CD4-positive, alpha-beta T cell treated with Interleukin-12 subunit alpha and Interleukin-12 subunit beta, for 1 hour (primary cell): ENCODE measurements at places on chromosomes 11 and 22.

- no peak for DNase-seq
Measured at GRCh38 chr22:37226514-37226913, 14.2 kb upstream of the SSTR3 start.

GRCh38 chr11:58784995-58785394 is 53.3 kb upstream of the GLYAT start:
- no peak for DNase-seq

DNA sequence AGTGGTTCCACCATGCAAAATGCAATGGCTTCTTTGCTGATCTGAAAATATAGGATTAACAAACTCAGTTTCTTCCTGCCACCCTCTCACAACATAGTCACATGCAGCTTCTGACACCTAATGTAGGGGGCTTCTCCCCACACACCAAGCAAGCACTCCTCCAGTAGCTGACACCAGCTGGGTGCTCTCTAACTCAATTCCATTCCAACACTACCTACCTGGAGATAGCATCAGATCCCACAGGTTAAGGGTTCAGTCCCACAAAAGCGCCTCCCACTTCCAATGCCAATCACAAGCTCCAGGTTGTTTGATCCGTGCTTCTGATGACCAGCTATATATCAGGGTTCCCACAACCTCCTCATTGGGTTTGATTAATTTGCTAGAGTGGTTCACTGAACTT is 31.8 kb upstream of the NNMT start:
- DNase-seq, result no peak

- no peak for DNase-seq
Measured at GRCh38 chr11:124194293-124195188, 11.4 kb downstream of the OR10D3 start.

DNA sequence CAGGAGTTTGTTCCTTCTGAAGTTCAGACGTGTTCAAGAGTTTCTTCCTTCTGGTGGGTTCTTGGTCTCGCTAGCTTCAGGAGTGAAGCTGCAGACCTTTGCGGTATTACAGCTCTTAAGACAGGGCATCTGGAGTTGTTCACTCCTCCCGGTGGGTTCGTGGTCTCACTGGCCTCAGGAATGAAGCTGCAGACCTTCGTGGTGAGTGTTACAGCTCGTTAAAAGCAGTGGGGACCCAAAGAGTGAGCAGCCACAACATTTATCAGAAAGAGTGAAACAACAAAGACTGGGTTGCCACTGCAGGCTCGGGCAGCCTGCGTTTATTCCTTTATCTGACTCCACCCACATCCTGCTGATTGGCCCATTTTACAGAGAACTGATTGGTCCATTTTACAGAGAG is 373.1 kb downstream of the ETS1 start:
- DNase-seq, result no peak

DNA sequence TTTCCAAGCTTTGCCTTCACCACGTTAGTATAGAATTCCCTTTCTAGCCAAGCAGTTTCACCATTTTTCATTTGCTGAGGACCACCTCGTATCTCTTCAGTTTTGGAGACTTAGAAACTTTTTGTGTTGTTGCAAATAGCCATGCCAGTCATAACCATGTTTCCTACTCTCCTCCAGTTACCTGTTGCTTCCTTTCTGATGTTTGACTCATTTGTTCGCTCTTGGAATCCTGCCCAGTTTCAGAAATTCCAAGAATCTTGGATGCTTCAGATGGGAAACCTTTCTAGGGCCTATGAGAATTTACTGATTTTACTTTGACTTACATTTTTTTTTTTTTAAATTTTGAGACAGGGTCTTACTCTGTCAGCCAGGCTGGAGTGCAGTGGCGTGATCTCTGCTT is 65.4 kb downstream of the PPP6R3 start:
- no peak for DNase-seq

GRCh38 chr11:43223026-43223425 is 88.8 kb upstream of the API5 start:
- no peak for DNase-seq

DNA sequence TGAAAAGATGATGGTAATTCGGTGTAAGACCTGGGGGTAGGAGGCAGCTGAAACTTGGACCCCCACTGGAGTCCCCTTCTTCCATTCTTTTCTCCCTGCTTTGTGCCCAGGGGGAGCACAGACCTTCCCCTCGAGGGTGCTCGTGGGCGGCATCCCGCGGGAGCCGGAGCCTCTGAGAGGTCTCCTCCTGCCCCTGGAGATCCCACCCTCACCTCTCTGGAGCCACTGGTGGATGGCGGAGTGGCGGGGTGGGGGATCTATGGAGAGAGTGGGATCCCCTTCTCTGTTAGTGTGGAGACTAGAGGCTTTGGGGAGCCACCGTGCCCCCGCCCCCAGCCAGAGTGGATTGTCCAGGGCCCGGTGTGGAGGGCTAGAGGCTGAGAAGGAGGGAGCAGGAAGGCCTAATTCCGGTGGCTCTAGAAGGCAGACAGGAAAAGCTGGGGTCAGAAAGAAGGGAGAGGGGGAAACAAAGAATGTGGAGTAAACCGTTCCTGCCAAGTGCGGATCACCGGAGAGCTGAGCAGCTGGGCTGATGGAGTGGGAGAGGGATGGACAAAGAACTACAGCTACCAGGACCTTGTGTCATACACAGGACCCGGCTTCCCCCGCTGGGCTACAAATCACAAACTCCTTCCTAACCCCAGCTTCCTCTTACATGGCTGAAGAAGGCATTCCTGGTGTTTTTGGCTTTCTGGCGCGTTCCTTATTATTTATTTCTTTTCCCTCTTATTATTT is 41.9 kb downstream of the KCNJ1 start:
- no peak for DNase-seq

DNA sequence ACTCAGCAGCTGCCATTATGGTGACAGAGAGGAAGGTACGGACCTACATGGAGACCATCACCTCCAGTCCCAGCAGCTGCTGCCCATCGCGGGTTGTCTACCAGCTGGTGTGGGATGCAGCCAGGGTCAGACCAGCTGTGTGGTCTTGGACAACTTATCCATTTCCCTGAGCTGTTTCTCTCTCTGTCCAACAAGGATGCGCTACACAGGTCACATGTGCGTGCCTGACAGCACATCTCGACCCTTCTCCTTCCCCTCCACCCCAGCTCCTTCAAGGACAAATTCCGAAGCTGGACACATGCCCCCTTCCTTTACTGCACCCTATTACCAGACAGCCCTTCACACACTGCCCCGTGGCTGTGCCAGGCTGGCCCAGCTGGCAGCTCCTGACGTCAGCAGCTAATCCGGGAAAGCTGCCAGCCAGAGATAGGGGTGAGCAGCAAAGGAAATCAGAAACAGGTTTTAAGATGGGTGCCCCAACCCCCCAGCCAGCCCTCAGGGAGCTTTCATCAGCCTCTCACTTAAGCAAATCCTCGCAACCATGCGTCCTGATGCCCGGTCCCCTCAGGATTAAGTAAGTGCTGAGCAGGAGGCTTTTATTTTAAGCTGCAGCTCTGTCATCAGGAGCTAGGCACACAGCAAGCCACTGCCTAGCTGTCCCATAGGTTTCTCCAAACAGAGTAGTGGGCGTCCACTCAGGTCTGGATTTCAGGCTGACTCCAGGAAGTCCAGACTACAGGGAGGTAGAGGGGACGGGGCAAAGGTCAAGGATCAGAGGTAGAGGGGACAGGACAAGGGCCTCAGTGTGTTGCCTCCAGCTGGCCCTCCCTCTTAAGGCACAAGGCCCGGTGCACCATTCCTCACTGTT is 20.3 kb downstream of the TEF start:
- DNase-seq, result no peak

- DNase-seq, result no peak
Measured at GRCh38 chr11:113376156-113376555, 11.4 kb upstream of the ANKK1 start.

DNA sequence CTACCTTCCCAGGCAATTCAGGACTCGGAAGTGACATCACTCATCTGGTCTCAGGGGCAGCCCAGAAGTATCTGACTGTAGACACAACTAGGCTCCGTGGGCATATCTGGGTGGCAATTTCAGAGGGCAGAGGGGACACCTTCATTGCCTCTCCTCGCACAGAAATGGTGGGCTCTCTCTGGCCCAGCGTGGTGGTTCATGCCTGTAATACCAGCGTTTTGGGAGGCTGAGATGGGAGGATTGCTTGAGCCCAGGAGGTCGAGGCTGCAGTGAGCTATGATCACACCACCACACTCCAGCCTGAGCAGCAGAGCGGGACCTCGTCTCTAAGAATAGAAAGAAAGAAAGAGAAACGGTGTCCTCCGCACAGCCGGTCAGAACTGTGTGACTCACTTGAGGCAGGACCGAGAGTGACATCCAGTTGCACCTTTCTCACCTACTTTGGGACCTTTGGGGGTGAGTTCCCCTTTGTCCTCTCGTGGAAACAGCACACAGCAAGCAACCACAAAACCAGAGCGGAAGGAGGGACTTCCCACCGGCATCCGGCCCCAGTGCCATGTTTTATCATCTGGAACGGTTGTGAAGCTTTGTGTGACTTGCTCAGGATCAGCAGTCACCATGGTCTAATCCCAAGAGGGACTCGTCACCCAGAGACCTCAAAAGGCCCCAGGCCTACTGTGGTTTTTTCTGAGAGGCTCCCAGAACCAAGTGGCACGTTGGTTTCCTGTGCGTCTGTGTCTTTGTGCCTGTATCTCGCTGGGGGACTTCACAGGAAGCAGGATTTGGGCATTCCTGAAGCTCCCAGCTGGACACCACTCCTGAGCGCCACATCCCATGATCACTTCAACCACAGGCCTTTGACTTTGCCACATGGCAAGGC is 38.4 kb upstream of the EMID1 start:
- DNase-seq, result peak; percentile 41

DNA sequence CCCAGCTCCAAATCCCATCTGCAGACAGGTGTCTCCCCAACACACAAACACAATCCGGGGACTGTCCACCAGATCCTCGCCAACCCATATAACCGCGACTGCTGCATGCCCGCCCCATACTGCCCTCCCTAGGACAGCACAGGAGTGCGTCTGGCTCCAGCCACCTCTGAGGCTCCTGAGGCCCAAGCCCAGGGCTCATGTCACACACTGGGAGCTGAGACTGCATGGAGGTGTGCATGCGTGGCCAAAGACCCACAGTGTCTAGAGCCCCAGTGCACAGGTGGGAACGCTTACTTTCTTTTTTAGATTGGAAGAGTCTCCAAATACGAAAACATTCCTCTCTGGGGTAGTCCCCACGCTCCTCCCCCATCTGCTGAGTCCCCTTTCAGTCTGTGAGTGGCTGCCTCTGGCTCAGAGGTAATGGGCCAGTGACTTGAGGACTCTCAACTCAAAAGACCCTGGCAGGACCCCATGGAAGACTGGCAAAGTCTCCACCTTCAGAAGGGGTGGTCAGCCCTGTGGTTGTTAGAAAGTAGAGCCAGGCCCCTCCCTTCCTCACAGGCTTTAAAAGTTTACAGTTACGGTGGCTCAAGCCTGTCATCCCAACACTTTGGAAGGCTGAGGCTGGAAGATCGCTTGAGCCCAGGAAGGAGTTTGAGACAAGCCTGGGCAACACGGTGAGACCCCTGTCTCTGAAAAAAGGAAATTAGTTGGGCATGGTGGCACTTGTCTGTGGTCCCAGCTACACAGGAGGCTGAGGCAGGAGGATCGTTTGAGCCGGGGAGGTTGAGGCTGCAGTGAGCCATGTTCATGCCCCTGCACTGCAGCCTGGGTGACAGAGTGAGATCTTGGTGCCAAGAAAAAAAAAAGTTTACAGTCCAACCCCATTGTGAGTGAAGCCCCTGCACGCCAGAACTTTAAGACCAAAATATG is 2.3 kb downstream of the CBX7 start:
- no peak for DNase-seq

DNA sequence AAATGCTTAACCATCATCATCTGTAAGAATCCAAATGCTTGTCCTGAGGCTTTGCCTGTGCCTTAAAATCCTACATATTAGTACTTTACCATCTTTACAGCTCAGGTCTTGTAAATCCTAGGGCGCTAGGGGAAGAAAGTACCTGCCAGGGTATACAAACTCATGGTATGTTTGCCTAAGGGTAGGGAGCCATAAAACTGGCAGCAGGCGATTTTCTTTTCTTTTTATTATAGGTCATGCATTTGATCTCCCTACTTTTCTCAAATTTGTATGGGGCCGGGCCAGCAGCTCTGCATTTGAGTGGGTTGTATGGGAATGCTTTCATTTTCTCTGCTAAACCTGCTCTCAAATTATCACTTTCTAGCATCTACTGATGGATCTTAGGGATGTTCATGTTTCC is 24.0 kb upstream of the ZBED5 start:
- DNase-seq, result no peak

- no peak for DNase-seq
Measured at GRCh38 chr11:121071846-121072450, 29.1 kb upstream of the TECTA start.

DNA sequence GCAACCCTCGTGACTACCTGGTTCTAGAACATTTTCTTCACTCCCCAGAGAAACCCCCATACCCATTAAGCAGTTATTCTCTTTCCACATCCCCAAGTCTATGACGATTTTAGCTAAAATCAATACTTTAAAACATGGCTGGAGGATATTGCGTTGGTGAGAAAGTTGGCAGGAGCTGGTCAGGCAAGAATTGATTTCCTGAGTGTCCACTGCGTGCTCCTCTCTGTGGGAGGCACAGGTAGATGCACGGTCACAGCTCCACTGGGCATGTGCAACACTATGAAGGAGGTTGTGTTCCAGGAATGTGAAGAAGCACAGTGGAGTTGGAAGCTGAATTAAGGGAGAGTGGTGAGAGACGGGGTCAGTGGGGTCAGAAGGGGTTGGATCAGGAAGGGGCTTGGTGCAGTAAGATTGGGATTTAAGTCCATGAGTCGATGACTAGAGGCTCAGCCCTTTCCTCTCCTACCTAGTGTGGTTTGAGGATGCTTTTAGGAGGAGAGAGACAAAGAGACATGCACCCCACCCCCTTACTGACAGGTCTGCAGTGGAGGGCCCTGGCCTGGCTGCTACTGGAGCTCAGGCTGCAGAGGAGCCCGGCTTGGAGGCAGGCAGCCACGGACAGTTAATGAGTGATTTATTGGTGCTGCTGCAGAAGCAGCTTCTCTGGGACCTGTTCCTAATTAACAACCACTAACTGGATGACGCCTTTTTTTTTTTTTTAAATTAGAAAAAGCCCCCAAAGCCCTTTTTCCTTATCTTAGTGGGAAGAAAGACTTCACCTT is 395.6 kb downstream of the TENM4 start:
- DNase-seq, result no peak

DNA sequence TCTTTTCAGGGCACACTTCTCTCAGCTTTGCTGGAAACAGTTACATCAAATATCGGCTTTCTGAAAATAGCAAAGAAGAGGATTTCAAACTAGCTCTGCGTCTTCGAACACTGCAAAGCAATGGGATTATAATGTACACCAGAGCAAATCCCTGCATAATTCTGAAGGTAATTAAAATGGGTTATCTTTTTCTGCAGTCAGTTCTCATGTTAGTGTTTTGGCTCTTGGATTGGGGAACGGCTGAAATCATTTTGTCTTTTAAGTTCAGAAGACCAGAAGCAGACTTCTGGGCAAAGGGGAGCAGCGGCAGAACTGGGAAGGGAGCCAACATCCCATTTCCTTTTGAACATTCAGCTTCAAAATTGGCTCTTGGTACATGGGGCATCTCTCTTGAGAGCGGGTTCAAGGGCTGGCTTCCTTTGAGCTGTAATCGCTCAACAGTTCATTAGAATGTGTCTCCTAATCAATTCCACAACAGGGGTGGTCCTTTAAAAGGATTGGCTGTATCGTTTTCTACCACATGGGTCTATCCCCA is 110.2 kb upstream of the MTNR1B start:
- no peak for DNase-seq
